ENCODE measurements at places on chromosomes 7 and 10.

- DNase-seq = no peak
Measured at GRCh38 chr10:93180482-93180931, 106.8 kb downstream of the CYP26A1 start.

DNA sequence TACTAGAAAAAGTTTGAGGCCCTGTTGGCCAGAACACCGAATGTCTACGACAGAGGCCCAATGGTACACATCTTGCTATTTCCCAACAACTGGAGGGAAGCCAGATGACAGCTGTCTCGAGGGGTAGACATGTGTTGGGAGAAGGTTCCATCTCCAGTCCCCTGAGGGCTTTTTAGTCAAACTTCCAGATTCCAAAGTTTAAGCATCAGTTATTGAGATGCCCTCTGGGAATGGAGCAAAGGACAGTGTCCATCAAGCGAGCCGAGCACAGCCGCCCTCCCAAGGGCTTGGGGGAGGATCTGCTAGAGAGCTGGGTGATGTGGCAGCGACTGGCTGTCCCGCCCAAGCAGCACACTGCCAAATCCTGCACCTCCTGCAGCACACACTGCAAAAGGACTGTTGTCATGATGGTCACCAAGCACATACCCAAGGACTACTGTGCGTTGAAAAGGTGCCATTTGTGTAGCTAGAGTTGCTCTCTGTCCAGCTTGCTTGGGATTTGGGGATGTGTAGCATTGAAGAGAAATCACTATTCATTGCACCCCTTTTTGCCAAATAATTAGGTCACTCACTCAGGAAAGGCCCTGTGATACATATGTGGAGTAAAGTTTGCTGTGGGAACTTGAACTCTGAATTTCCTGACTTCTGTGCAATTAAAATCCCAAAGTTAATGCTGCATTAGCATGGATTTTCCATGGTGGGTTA, 164.6 kb downstream of the TRIL start:
- DNase-seq = no peak

- no peak for DNase-seq
Measured at GRCh38 chr10:122864901-122865300, 14.5 kb downstream of the FAM24B start.

DNA sequence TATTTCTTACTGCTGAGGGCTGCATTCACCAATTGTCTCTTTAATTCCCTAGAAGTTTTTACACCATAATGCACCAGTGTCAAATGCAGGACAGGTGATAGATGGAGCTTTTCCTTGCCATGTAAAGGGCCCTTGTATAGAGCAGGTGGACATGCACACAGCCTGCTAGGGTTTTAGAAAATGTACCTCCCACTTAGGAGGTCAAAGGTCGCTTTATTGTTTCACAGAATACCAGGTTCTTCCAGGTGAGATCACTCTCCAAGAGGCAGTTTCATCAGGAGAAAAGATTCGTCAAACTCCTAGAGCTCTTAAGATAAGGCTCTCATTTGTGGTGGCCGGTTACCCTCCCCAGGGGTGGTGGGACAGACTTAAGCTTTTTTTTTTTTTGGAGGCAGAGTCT, 215.8 kb downstream of the PHTF2 start:
- no peak for DNase-seq
